A549 treated with AZD2906 at 1 μM for 4 hours (cell line): ENCODE measurements at places on chromosomes 2 and 18. TPM values are rescaled to one million over a fixed set of nuclear protein-coding genes. Genes with fewer than 3 reads are reported as not detected.

The SOCS6 gene
- total RNA-seq: 28.4 to 34.2 TPM (median 31.7 TPM) in 5 replicates

The GPATCH11 gene
- total RNA-seq: 7.8 to 11.4 TPM (median 9.2 TPM) in 5 replicates

The CYP26B1 gene
- 13.4 to 16.1 TPM (median 15.2 TPM) in 5 replicates for total RNA-seq

The TMEFF2 gene
- total RNA-seq: 0.34 to 0.46 TPM (median 0.36 TPM) in 5 replicates

The USP34 gene
- 44.7 to 56.5 TPM (median 45.9 TPM) in 5 replicates for total RNA-seq

The TLX2 gene
- total RNA-seq: 0.24 to 0.37 TPM (median 0.30 TPM) in 5 replicates

The HES6 gene
- 8.0 to 15.1 TPM (median 14.5 TPM) in 5 replicates for total RNA-seq

The TXNDC2 gene
- 0.06 to 0.41 TPM (median 0.08 TPM) in 5 replicates for total RNA-seq

The GRB14 gene
- total RNA-seq: 3.9 to 5.6 TPM (median 5.1 TPM) in 5 replicates

The RANBP2 gene
- total RNA-seq: 19.2 to 29.8 TPM (median 22.8 TPM) in 5 replicates

The NT5C1B gene
- not detected in 5 replicates for total RNA-seq

The CROCC2 gene
- total RNA-seq: not detected in 5 replicates

The ATP8B1 gene
- total RNA-seq: 5.5 to 7.6 TPM (median 6.3 TPM) in 5 replicates

The GBX2 gene
- 1.6 to 3.1 TPM (median 2.3 TPM) in 5 replicates for total RNA-seq

The IL1RL1 gene
- 0.80 to 1.4 TPM (median 1.2 TPM) in 5 replicates for total RNA-seq

The NOL4 gene
- not detected in 5 replicates for total RNA-seq

The LYPD6B gene
- not detected in 5 replicates for total RNA-seq

The REEP1 gene
- total RNA-seq: 0.92 to 1.1 TPM (median 1.0 TPM) in 5 replicates

The HOXD3 gene
- total RNA-seq: 0.06 to 0.16 TPM (median 0.09 TPM) in 5 replicates

The NEB gene
- 0.17 to 0.34 TPM (median 0.20 TPM) in 5 replicates for total RNA-seq

The ZSWIM2 gene
- not detected in 5 replicates for total RNA-seq

The KIF5C gene
- total RNA-seq: 0.21 to 0.50 TPM (median 0.28 TPM) in 5 replicates

The CFAP65 gene
- 0.11 to 0.32 TPM (median 0.17 TPM) in 5 replicates for total RNA-seq

The NOSTRIN gene
- total RNA-seq: 1.2 to 2.5 TPM (median 1.9 TPM) in 5 replicates

The SULT1C4 gene
- total RNA-seq: not detected in 5 replicates

The UGT1A10 gene
- 0.03 to 0.14 TPM (median 0.08 TPM) in 4 of 5 replicates, not detected in the other for total RNA-seq

The POTEJ gene
- total RNA-seq: not detected in 5 replicates

The CENPA gene
- total RNA-seq: 46.5 to 51.7 TPM (median 50.2 TPM) in 5 replicates

The ANKRD29 gene
- 13.8 to 18.8 TPM (median 17.3 TPM) in 5 replicates for total RNA-seq

The EFHD1 gene
- 3.5 to 5.3 TPM (median 4.2 TPM) in 5 replicates for total RNA-seq

The SPATA3 gene
- total RNA-seq: not detected in 5 replicates

The C2orf66 gene
- 0.03 to 0.09 TPM (median 0.08 TPM) in 5 replicates for total RNA-seq

The MOCOS gene
- total RNA-seq: 2.7 to 3.2 TPM (median 2.9 TPM) in 5 replicates

The COL4A4 gene
- 1.2 to 2.1 TPM (median 1.6 TPM) in 5 replicates for total RNA-seq

The KHK gene
- 7.2 to 11.4 TPM (median 9.8 TPM) in 5 replicates for total RNA-seq

The OSR1 gene
- total RNA-seq: 7.3 to 9.7 TPM (median 7.4 TPM) in 5 replicates

The HOXD13 gene
- 0.07 to 0.27 TPM (median 0.18 TPM) in 5 replicates for total RNA-seq
